ENCODE measurements at places on chromosomes 5 and 9.

GRCh38 chr9:19946441-19947109 lies 157.7 kb upstream of the SLC24A2 start:
- DNase-seq, result peak; percentile 21

DNA sequence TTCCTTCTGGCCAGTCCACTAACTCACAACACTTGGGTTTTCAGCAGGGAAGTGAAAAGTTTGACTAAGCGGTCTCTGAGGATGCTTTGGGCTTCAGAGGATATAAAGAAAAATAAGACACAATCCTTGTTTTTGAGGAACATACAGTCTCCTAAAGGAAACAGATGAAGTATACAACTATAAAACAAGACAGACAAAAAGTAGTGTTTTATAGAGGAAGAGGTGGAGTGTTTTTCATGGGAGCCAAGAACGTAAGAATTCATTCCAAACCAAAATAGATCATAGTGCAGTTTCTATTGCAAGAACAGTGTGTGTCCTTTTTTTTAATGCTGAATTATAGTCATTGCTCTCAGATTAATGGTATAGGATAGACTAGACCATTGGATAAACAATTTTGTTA lies 586.9 kb upstream of the BRINP1 start:
- DNase-seq, result no peak

DNA sequence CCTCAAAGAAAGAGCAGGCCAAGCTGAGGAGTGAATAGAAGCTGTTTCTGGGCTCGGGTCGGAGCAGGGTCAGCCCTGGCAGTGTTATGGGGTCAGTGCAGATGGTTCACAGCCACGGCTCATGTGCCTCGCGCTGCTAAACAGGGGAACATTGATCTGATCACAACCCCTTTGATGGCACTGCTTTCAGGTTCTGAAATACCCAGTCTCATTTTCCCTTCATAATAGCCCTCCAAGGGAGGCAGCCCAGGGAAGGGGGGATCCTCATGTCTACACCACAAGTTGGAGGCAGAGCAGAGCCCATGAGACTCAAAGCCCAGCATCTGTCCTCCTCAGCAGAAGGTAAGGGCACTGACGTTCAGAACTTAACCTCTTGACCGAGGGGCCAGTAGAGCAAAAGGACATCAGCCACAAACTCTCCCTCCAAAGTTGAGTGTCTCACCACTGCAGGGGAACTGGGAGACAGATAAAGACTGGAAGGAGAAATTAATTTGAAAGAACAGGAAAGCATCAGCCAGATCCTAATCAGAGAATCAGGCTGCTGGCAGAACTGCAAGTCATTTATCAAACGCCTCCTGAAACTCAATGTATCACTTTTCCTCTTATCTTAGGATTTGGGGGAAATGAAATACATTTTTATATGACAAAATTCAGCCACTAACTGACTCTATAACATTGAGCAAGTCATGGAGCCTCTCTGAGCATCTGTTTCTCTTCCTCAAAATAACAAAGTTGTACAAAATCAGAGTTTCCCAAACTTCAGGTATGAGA lies 110.6 kb downstream of the SH3TC2 start:
- no peak for DNase-seq

DNA sequence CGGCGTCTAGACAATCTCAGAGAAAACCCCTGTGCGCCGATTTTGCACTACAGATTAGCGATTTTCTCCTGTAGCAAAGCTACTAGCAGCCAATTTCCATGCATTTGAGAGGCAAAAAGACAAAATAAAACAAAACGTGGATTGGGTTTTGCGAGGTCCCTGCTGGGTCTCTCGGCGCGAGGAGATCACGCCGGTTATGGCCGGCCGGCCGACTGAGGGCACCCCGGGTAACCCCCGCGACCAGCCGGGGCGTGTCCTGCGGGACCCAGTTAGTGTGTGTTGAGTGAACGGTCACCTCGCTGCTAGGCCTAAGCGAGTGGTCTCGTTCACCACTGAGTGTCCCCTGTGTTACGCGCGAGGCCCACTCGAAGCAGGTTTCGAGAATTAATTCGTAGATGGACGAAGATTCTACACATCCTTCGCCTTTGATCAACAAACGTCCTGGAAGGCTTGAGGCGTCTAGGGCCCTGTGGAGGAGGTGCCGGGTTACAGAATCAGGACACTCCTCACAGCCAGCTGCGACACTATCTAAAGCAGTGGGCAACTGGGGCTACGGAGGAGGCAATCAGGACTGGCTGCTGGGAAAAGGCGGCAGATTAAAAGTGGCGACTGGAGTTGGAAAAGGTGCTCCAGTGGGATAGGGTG lies 764 bp upstream of the VDAC1 start:
- no peak for DNase-seq

GRCh38 chr5:133062276-133062675 lies 10.5 kb downstream of the HSPA4 start:
- DNase-seq, result no peak

GRCh38 chr5:128536254-128537220 lies 1.5 kb downstream of the FBN2 start:
- DNase-seq, result no peak

GRCh38 chr9:105438141-105438806 lies 9.6 kb upstream of the FSD1L start:
- DNase-seq, result no peak

DNA sequence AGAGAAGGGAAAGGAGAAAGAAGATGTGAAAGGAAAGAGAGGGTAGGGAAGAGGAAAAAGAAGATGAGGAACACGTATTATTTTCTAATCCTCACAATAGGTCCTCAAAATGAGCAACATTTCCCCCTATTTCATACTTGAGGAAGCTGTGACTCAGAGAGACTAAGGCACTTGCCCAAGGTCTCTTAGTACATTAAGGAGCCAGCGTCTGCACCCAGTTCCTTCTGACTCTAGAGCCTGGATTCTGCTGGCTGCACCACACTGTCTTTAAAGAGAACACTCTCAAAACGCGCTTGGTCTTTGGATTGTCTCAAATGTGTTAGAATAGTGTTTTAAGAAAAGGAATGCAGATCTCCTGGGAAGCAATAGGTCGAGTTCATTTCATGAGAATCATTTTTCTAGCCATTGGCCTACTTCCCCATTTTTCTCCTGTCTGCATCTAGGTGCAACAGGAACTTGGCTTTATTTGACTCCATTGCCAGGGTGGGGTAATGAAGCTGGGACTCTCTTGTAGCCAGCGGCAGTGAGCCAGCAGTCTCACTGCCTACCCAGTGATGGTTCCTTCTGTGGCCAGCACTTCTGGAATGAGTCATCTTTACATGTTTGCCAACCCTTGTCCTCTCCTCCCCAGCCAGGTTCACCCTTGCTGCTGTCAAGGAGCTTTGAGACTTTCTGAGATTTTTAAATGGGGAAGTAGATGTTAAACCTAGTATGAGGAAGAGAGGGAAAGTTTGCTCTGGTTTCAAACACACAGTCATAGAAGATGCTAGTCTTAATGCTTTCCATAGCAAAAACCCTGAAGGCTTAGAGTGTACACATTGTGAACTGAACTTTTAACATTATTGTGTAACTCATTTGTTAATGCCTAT lies 82.7 kb downstream of the DOCK8 start:
- peak; percentile 45 for DNase-seq

DNA sequence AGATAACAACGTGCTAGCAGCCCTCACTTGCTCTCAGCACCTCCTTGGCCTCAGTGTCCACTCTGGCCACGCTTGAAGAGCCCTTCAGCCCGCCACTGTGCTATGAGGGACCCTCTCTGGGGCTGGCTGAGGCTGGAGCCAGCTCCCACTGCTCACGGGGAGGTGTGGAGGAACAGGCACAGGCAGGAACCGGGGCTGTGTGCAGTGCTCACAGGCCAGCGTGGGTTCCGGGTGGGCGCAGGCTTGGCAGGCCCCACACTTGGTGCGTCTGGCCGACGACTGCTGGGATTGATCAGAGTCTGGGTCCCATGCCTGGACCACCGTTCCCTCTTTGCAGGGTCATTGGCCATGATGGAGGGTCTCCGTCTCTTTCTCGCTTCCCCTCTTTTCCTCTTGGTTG lies 194.3 kb upstream of the GRAMD2B start:
- DNase-seq, result no peak

DNA sequence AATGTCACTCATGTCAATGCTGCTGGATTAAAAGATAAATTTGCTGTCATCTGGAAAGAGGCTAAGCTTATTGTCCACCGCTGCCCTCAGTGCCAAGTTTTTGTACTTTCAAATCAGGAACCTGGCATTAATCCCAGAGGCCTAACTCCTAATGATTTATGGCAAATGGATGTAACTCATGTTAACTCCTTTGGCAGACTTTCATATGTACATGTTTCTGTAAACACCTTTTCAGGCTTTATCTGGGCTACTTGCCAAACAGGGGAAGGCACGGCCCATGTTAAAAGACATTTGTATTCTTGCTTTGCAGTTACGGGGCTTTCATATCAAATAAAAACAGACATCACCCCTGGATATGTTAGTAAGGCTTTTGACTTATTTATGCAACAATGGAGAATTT lies 608.0 kb upstream of the ACO1 start:
- DNase-seq, result no peak
